ENCODE measurements at places on chromosomes 16 and 17.

DNA sequence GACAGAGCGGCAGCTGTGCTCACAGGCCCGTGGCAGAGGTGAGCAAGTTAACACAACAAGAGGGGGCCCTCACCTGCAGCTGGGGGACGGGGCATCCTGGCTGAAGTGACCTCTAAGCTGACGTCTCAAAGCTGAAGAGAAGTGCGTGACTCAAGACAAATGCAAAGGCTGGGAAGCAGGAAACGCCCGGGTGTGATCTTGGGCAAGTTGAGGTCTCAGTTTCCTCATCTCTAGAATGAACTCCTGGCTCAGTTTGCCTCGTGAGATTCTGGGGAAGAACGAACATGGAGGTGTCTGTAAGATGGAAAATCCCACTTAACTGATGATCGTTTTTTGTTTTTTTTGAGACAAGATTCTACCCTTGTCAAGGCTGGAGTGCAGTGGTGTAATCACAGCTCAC lies 40.1 kb upstream of the C1QL1 start:
- no peak for DNase-seq

DNA sequence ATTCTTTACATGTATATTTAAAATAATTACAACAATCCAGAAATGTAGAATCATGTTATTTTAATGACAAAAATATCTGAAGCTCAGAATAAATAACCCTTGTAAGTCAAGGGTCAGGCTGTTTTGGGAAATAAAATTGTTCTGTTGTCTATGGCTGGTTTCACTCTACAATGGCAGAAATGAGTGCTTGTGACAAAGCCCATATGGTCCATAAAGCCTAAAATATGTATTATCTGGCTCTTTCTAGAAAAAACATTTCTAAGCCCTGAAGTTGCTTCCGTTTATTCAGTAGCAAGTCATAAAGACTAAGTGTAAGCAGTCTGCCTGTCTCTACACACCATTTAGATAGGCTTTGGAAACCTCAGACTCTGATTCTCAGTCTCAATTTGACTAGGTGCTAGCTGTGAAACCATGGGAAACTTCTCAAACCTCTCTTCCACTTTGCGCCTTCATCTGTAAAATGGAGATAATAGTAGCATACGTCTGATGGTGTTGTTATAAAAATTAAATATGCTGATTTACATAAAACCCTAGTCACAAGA lies 365.7 kb upstream of the CA10 start:
- no peak for DNase-seq

DNA sequence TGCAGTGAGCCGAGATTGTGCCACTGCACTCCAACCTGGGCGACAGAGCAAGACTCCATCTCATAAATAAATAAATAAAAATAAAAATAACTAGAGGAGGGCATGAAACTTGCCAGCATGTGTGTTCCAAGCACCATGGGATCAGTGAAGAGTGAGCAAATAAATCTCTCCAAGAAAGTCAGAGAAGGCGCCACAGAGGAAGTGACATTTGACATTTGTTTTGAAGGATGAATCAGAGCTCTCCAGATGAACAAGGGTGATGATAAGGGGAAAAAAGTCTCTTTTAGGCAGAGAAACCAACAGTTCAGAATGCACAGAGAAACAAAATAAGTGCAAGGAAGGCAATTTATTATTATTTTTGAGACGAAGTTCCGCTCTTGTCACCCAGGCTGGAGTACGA lies 50.3 kb downstream of the IST1 start:
- DNase-seq = peak; percentile 18

DNA sequence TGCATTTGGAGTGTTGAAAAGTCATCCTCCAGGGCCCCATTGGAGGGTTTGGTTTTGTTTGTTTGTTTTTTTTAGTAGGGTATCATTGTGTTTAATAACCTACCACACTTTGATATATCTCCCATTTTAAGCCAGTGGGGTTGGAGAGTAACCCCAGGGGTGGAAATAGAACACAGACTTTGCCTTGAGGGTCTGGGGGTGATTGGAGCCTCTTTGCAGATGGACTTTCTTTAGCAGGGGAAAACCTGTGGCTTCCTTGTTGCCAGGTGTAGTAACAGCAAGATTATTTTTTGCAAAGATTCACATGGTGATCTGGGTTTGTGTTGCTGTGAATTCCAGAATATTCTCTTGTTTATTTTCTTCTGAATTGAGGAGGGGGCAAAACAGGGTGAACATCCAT lies 1.5 kb downstream of the ABCC1 start:
- DNase-seq = no peak

GRCh38 chr17:63596856-63597586 lies 3.7 kb upstream of the TACO1 start:
- no peak for DNase-seq

GRCh38 chr16:51035711-51036110 lies 115.4 kb downstream of the SALL1 start:
- DNase-seq = no peak

- peak; percentile 65 for DNase-seq
Observed at GRCh38 chr16:7405166-7405565, 72.5 kb downstream of the RBFOX1 start.

DNA sequence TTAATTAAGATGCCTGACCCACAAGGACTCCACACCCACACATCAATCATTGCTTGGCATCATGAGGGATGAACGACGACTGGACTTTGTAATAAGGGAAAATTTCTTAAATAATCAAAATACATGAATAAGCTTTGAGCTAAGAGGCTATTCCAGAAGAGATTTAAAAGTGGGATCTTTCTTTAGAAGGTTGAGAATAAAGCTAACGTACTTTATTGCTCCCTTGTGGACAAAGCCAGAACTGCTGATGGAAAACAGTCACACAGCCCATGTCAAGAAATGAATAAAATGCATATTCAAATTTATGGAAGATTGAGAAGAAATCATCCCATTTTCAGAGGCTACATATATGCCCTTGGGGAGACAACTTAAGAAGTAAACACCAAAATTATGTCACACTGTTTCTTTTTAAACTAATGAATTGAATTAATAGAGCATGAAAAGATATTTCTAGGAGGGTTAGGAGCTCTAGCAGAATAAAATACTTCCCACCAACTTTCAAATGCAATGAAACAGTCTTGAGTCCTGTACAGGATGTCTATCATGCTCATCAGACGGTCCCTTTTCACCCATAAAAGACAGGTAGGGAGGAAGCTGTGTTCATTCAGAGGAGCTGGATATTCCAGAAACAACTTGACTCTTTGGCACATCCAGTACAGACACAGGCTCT lies 60.2 kb upstream of the PHOSPHO1 start:
- DNase-seq = peak; percentile 19

GRCh38 chr17:43416998-43417890 lies 18.5 kb downstream of the ARL4D start:
- DNase-seq = no peak

DNA sequence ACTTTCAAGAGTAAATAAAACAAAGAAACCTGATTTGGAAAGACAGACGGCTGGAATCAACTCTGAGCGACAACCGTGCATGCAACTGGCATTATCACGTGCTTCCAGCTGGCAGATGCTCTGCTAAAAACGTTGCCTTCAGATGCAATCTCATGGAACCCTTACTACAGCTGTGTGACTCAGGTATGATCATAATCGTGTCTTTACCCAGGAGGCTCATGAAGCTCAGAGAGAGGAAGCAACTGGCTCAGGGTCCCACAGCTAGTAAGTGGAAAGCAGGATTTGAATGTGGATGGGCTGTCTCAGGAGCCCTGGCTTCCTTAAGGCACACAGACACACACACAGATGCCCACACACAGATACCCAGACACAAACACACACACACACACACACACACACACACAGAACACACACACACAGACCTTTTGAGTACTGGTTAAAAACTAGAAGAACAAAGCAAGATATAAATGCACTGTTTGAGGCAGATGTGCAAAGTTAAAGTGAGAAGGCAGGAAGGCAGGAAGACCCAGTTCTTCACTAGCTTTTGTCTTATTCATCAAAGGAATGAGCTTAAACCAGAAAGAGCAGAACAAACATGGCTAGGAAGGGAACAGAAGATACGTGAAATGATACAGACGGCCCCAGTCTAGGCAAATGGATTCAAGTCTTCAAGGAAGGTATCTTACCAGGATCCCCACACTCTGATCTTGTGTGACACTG lies 275.2 kb downstream of the MAF start:
- DNase-seq = no peak

- no peak for DNase-seq
Observed at GRCh38 chr16:62288990-62289629, 252.9 kb upstream of the CDH8 start.

GRCh38 chr17:39380144-39380543 lies 21.3 kb downstream of the FBXL20 start:
- DNase-seq = no peak

DNA sequence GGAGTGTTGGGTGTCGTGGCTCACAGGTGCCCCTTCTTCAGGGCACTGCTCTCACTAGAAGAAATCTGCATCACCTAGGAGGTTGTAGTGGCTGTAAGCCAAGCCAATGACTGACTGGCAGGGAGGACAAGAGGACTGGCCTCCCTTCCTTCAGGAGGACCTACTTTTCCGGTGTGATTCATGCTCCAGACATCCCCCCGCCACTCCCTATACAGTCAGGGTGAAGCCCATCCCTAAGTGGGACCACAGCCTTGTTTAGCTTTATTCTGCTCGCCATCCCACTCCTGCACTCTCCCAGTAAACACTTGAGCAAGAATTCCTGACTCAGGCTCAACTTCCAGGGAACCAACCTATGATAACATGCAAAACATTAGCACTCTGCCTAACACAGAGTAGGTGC lies 67.0 kb downstream of the PLCG2 start:
- peak; percentile 92 for DNase-seq

- DNase-seq = no peak
Observed at GRCh38 chr16:51734220-51734619, 583.1 kb upstream of the SALL1 start.

DNA sequence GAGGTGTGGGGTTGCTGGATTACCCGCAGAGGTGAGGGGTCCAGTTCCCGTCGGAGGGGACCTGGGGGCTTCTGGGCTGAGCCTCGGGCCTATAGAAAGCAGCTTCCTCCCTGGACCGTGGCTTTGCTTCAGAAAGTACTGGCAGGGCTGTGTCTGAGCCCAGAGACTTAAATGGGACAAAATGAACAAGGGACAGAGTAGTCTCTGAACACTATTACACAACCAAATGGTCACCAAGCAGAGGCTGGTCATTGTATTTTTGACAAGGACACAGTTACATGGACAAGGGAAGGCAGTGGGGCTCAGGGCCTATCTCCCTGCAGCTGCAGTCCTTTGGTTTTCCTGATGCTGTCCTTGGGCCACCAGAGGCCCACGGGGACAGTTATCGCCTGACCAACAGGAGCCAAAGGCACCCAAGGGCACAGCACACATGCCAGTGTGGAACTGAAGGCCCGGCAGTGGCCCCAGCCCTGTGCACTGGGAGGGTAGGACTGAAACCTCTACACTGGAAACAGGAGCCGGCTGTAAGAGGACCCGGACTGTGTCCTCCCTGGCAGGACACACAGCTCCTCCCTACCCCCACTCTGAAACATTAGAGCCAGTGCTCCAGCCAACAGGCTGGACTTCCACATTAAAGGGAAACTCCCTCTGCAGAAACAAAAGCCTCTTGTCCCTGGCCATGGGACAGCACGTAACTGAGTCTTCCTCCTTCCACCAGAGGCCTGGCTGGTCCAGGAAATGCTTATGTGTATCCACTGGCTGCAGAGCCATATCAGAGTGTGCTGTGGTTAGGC lies 26.0 kb upstream of the ERN1 start:
- peak; percentile 85 for DNase-seq

DNA sequence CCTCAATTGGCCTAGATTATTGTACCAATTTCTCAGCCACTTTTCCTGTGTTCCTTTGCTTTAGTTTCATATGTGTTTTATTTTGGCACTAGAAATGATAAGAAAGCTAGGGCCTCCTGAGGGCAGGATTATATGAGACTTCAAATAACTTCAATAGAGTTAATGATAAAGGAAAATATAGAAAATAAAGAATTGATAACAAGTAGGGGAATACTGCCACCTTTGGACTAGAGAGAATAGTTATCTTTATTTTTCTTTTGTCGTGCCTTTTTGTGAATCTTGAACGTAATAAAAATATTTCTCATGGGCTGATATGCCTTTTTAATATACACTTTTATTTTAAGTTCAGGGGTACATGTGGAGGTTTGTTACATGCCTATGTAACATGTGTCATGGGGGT lies 29.3 kb upstream of the RBL2 start:
- no peak for DNase-seq

DNA sequence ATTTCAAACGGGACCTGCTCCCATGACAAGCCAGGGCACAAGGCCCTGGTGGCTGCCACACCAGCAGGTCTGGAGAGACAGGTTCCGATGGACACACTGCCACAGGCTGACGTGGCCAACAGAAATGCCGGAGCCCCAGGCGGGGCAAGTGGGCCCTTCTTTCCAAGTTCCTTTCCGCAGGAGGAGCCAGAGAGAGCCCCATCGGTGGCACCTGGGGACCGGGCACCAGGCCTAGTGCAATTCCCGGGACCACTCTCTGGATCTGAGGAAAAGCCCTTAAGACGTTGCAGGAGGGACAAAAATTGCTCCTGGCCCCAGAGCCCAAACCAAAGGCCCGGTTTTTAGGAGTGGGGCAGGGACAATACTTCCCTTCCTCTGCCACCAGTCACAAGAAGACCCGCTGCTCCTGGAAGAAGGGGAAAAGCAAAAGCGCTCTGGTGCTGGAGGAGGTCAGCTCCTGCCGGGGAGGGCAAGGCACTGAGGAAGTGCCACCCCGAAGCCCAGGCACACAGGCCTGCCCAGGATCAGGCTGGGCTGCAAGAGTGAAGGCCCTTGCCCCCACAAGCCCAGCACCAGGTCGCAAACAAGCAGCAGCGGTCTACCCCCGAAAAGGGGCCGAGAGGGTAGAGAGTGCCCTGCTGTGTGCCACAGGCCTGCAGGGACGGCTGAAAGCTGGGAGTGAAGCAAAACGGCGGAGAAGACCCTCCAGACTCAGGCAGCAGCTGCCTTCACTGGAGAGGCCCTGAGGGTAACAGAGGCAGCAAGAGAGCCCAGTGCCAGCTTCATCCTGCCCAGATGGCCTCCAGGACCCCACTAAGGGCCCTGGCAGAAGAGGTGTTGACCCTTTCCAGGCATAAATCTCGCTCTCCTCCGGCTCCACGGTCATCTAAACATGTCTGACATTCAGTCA lies 29.1 kb downstream of the MAP1LC3B start:
- DNase-seq = no peak

GRCh38 chr16:68772871-68773270 lies 35.8 kb downstream of the CDH1 start:
- DNase-seq = no peak
